ENCODE measurements at places on chromosomes 16 and 17.

GRCh38 chr16:67481561-67482232 lies 740 bp upstream of the ATP6V0D1 start:
- DNase-seq = peak; percentile 46

DNA sequence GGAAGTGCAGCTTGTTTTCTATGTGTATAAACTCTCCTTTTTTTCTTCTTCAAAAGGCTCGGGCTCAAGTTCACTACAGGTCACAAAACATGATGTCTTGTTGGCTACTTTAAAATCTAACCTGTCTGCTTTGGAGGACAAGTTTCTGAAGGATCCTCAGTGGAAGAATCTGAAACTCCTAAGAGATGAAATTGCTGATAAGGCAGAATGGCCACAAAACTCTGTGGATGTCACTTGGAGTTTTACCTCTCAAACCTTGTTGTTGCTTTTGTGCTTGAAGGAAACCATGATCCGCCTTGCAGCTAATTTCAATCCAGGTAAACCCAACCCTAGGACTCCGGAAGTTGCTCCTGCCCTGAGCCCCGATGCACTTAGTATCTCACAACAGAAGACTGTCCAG lies 16.5 kb downstream of the TANGO6 start:
- DNase-seq = no peak

DNA sequence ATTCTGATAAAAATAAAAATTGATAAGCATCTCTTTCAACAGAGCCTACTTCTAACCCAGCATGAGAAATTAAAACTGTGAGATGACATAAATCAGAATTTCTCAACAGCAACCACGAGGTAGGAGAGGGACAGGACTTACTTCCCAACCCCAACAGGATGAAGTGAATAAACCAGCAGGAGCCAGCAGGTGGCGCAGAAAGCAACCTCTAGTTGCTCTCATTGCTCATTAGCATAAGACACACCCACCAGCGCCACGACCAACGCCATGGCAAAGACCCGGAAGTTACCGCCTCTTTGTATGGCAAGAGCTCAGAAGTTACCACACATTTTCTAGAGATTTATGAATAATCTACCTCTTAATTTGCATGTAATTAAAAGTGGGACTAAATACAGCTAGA lies 189.4 kb upstream of the CDH8 start:
- DNase-seq = no peak

DNA sequence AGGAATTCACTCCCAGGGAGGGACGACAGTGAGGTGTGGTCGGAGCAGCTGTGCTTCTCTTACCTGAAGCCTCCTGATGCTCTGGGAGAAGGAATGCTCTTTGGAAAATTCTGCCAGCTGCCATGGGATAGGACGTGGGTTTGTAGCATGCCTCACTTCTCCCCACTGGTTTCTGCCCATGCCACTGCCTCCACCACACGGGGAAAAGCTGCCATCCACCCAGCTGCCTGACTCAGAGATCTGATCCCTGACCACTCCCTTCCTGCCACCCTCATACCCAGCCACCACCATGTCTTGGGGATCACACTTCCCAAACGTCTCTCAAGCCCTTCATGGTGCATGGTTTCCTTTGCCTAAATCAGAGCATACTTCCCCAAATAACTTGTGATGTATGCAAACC lies 80.0 kb downstream of the CPPED1 start:
- DNase-seq = no peak

DNA sequence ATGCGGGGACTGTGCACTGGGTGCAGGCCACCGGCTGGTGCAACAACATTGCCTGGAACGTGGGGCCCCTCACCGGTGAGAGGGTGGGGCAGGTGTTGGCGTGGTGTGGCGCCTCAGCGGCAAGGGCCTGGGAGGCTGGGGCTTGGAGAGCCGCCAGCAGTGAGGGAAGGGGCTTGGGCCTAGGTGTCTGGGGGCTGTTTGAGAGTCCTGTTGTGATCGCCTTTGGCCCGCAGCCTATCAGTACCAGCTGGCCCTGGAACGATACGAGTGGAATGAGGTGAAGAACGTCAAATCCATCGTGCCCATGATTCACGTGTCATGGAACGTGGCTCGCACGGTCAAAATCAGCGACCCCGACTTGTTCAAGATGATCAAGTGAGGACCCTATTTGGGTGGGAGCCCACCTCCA lies 2.6 kb upstream of the TMEM88 start:
- DNase-seq = no peak

DNA sequence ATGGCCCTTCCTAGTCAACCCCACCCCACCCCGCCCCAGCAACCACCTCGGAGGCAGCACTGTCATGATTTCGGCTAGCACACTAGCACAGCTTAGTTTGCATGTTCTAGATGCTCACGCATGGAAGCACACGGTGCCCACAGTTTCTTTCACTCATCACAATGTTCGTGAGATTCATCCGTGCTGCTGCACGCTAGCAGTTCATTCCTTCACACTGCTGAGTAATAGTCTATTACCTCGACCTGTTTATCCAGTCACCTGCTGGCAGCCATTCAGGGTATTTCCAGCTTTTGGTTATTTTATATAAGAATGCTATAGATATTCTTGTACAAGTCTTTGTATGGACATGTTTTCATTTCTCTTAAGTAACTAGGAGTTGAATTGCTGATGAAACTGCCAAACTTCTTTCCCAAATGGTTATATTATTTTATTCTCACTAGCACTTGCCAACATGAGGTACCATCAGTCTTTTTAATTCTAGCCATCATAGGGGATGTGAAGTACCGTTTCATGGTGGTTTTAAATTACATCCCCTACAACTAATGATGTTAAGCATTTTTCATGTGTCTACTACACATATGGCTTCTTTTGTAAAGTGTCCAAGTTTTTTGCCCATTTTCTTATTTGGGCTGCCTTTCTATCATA lies 75.7 kb downstream of the CYTH1 start:
- DNase-seq = no peak

GRCh38 chr17:72975509-72975908 lies 117.0 kb downstream of the SLC39A11 start:
- no peak for DNase-seq

DNA sequence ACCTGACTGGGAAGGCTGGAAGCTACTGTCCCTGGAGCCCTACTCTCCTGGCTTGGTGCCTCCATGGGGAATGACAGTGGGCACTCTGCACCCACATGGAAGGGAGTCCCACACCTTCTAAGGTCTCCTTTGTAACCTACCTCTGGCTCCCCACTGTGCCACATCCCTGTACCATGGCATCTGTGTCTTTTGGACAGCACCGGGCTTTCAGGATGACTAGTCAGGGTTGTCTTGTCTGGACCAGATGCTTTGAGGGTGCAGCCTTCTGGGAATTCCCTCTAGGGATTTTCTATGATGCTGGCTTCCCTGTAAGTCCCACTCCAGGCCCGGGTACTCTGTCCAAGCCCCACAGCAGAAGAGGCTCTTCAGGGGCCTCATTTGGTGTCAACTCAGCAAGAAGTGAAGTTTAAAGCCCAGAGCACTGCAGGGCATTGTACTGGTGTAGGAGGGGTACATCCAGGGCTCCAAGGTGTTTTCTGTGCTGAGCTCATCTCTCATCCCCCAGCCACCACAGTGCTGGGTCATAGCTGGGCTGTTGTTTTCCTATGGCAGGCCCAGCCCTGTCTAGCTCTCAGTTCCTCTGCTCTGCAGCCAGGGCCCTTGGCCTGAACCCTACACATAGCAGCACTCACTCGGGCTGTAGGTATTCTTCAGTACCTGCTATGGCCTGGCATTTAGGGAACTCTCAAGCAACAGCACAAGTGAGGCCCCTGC lies 255.3 kb downstream of the CPPED1 start:
- no peak for DNase-seq

- DNase-seq = no peak
Observed at GRCh38 chr17:58208344-58208743, 10.7 kb downstream of the MKS1 start.

GRCh38 chr16:2350500-2350899 lies 10.0 kb upstream of the ABCA3 start:
- DNase-seq = no peak

DNA sequence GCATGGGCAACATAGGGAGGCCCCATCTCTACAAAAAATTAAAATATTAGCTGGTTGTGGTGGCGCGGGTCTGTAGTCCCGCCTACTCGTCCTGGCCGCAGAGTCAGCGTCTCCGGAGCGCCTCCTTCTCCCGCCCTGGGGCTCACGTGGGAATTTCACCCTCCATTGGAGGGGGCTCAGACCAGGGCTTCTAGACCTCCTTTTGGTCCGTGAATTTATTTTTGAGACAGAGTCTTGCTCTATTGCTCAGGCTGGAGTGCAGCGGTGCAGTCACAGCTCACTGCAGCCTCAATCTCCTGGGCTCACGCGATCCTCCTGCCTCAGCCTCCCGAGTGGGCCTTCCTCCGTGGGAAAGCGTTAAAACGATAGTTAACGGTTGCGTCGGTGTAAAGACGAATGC lies 394 bp upstream of the NME4 start:
- peak; percentile 42 for DNase-seq

GRCh38 chr17:58269557-58270291 lies 11.0 kb downstream of the MPO start:
- DNase-seq = no peak

DNA sequence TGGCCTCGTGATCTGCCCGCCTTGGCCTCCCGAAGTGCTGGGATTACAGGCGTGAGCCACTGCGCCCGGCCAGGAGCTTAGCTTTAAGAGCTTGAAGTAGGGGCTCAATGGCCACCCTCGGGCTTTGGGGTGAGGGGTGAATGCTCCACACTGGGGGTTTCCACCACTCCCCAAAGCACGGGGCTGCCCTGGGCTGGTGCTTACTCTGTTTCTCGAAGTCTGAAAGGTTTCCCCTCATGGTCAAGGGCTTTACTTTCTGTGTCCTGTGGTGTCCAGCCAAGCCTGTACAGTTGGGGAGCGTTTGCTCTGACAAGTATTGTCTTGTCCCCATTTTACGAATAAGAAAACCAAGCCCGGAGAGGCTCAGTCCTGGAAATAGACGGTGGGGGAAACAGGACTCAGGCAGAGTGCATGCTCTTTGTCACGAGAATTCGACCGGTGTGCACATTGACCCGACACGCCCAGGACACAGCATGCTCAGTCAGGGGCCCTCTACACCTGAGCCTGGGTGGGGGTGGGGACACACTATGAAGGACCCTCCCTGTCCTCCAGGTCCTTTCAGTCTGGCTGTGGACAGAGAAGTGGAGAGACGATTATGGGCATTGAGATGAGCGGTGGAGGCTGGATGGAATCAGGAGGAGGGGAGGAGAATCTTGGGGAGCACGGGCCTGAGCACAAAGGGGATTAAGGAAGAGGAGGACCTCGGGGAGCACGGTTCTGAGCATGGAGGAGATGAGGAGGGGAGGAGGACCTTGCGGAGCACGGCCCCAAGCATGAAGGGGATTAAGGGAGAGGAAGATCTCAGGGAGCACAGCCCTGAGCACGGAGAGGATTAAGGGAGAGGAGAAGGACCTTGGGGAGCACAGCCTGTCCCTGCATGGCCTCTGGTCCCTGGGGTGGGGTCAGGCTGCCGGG lies 7.5 kb downstream of the CD7 start:
- no peak for DNase-seq

- DNase-seq = no peak
Observed at GRCh38 chr16:57704011-57704904, 9.7 kb downstream of the DRC7 start.

- no peak for DNase-seq
Observed at GRCh38 chr17:76633628-76634328, 9.8 kb downstream of the ST6GALNAC1 start.

GRCh38 chr16:7644176-7644575 lies 311.5 kb downstream of the RBFOX1 start:
- no peak for DNase-seq
